DMS79 treated with DMSO at 0.1 percent for 48 hours (cell line): ENCODE measurements at places on chromosomes 1 and 21.

- no peak for DNase-seq
These were observed 334.6 kb downstream of the RGS7 start for GRCh38 chr1:241022366-241022765.

DNA sequence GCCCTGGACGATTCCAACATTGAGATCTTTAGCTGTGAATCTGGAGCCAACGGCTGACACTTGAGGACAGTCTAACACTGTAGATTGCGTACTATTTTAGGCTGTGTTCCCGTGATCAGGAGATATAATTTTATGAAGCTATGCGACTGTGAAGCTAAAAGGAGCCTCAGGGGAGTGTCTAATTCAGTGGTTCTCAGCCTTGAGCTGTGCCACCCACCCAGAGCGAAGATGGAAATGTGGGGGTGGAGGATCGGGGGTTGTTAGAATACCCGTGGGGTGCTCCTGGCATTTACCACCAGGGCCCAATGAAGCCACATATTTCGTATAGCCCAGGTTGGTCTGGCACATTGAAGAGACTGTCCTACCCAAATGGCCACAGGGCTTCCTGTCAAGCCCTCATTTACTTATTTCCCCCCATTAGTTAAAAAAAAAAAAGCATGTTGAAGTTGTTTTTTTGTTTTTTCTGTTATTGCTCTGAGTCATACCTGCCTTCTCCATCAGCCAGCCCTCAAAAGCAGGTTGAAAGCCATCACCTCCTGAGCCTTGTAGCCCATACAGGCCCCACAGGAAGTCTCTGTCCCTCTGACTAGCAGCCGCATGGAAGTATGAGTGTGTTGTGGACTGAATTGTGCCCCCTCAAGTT lies 141.7 kb downstream of the GALNT2 start:
- DNase-seq: no peak

GRCh38 chr21:29293495-29293894 lies 5.2 kb upstream of the BACH1 start:
- no peak for DNase-seq

DNA sequence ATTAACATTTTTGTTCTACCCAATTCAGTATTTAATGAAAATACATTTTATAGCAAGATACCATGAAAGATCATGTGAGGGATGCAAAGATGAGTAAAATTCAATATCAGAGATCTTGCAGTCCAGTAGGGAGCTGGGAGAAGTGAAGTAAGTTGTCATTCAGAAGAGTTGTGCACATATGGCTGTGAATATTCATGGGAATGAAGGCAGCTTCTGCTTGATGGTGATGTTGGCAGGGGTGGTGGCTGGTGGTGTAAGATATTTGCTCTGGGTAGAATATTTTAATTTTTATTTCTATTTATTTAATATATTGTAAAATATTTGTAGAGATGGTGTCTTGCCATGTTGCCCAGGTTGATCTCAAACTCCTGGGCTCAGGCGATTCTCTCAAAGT lies 72.0 kb upstream of the GCLM start:
- DNase-seq: no peak

GRCh38 chr1:32116531-32116930 lies 8.7 kb downstream of the KPNA6 start:
- DNase-seq: no peak

- no peak for DNase-seq
These were observed 2.6 kb downstream of the SUMO3 start for GRCh38 chr21:44815225-44815624.

DNA sequence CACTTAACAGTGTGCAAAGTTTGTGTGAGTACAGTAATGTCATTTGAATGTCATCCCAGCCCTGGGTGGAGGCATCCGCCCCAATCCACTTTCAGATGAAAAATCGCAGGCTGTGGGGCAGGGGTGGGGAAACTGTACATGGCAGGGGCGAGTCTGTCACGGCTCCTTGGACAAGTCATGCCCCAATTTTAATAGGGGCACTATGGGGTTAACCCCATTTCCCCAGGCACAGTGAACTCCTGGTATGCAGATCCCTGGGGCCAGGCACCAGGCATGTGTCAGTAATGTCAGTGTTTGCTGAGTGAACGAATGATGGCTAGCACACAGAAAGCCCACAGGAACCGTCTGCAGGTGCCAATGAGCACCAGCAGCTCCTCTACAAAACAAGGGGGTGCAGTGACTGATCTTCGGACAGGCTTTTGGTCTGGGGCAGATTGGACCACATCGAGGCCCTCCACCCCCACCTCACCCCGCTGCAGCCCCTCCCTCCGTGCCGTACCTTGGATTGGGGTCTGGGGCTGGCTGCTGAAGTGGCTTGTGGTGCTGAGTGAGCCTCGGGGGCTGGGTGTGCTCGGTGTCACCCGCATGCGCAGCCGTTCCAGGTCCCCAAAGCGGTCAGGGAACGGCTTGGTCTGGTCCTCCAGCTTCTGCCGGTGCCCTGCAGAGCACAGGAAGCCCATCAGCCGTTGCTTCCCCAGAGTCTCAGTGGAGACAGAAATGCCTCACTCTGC lies 23.2 kb downstream of the RUNX3 start:
- no peak for DNase-seq

GRCh38 chr1:14778898-14779865 lies 180.7 kb downstream of the KAZN start:
- DNase-seq: peak; percentile 26

DNA sequence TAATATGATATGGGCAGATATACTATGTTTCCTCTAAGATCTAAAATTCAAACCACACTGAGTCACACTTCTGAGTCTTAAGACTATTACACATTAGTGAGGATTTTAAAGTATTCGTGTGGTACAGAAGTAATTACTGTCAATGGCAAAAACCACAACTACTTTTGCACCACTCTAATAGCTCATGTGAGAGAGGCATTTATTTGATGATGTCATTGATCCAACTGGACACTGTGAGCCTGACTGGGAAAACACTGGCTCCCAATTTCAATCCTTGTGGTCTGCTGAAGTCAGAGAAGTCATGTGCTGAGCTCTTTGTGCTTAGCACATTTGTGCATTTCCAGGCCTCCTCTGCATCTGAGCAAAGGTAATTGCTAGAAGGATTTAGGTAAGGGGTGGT lies 377.8 kb downstream of the USH2A start:
- no peak for DNase-seq

GRCh38 chr1:54064299-54064698 lies 10.9 kb downstream of the TCEANC2 start:
- no peak for DNase-seq

- DNase-seq: no peak
These were observed 5.4 kb downstream of the CITED4 start for GRCh38 chr1:40856656-40857302.

GRCh38 chr1:183279835-183280234 lies 93.8 kb downstream of the LAMC2 start:
- DNase-seq: no peak

DNA sequence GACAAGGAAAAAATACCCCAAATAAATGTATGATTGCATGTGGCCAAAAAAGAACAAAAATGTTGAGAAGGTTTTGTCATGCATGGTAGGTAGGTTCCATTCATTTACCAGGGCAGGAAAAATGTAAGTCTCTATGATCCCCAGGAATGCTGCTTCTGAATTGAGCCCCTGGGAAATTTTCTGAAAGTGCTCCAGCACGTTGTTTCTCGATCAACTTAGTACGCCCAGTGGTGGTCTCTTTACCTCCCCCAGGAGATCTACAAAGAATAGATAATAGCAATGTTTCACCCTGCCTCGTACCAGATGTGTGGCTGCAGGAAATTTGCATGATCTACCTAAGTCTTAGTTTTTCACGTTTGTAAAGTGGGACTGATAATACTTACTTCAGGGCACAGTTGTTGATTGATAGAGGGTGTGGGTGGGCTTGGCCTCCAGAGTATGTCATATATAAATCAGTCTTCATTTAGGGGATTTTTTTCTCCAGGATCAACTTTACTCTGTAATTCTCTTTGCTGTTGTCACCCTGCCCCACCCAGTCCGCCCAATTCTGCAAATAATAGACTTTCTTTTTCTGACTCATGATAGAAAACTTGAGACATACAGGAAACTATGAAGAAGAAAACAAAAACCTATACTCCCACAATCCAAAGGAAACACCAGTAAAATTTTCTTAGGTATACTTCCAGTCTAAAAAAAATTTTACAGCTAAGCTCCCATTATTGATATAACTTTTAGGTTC lies 462.0 kb upstream of the RUNX1 start:
- DNase-seq: no peak

- no peak for DNase-seq
These were observed 87.1 kb upstream of the COL6A1 start for GRCh38 chr21:45894450-45894825.

DNA sequence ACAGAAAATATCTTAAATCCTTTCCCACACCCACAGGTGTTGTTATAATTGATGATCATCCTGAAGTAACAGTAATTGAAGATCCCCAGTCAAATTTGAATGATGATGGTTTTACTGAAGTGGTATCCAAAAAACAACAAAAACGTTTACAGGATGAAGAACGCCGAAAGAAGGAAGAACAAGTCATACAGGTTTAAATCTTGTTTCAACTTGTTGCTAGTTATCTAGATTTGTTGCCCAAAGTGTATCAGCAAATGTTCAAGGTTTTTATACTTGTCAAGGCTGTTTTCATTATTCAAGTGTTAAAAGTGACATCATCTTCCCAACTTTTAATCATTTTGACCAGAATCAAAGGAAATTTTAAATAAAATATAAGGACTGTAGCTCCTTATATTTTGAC lies 64.7 kb downstream of the PRRC2C start:
- no peak for DNase-seq

- no peak for DNase-seq
These were observed 304.2 kb upstream of the PROX1 start for GRCh38 chr1:213683529-213683928.

GRCh38 chr1:19612530-19612929 lies 31.6 kb upstream of the NBL1 start:
- DNase-seq: no peak

DNA sequence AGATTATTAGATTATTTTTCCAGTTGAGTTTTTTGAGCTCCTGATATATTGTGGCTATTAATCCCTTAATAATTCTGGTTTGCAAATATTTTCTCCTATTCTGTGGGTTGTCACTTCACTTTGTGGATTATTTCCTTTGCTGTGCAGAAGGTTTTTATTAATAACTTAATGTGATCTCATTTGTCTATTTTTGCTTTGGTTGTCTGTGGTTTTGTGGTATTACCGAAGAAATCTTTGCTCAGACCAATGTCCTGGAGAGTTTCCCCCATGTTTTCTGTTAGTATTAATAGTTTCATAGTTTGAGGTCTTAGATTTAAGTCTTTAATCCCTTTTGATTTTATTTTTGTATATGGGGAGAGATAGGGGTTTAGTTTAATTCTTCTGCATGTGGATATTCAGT lies 7.1 kb upstream of the TBX19 start:
- DNase-seq: no peak

- DNase-seq: no peak
These were observed 7.9 kb upstream of the GFI1 start for GRCh38 chr1:92494485-92495141.

DNA sequence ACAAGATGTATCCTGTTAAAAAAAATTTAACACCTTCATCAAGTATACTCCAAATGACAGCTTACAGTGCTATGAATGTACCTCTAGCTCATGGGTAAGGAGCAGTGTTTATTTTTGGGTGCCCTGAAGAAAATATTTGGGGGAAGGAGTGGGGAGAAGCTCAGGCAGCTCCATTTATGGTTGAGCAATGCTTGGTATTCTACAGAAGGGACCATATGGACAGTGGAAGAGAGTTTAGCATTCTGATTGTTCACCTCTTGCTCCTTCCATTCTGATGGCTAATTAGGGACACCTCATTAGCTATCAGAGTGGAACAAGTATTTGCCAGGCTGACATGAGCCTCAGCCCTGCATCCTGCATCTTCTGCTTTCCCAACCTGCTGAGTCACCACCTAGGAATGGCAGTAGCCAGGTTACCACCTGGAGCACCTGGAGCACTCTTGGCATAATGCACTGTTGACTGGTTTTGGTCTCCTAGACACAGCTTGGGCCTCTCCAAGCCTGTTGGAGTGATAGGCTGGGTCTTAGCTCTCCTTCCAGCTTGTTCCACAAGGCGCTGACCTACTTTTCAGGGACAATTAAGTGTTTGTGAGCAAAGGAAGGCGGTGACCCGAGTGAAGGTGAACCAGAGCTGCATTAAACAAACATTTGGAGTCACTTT lies 62.0 kb upstream of the MACF1 start:
- peak; percentile 99 for DNase-seq

DNA sequence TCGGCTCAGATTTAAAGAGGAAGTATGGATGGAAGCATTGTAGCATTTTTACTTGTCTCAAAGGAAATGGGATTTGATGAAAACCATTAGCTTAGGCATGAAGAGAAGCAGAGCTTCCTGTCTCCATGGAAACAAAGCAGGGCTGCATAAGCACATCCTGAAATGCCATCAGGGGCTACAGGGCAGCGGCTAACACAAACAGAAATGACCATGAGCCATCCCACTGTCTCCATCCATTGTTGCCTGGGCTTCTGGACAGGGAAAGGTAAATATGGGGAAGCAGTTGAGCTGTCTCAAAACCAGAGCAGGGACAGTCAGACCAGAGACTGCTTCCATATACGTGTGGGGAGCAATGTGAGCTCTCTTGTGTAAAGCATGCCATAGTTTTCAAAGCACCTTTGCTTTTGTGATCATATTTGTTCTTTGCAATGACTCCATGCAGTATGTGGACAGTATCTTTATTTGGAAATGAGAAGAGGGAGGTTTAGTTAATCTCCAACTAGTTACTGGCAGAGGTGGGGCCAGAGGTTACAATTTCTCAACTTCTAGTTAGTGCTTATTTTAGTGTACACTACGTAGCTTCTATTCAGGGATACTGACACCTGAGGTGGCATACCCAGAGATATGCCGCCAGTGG lies 176.1 kb downstream of the CACNA1E start:
- no peak for DNase-seq

DNA sequence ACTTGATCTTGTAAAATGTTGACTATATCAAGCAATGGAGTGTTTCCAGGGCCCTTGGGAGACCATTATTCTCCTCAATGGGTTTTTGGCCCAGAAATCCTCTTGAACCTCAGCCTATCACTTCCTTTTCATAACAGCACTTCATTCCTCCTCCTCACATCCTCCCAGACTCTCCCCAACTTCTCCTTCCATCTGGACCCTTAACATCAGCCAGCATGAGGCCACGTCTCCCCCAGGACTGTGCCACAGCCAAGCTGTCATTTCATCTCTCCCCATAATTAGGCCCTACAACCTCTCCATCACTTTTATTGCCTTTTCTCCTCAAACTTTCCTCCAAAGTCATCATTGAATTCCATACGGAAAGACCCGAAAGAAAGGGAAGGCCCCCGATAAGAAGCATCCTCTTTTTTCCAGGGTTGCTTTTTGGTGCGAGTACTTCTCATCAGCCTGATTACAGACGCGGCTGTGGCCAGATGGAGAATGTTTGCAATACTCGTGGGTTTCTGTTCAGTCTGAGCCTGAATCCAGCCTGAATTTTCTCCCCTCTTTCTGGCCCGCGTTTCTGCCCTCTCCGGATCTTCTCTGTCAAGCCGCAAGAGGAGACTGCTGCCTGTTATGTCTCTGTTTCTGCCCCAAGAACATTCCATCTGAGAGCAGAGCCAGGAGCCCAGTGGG lies 52.7 kb upstream of the SLC25A33 start:
- no peak for DNase-seq

DNA sequence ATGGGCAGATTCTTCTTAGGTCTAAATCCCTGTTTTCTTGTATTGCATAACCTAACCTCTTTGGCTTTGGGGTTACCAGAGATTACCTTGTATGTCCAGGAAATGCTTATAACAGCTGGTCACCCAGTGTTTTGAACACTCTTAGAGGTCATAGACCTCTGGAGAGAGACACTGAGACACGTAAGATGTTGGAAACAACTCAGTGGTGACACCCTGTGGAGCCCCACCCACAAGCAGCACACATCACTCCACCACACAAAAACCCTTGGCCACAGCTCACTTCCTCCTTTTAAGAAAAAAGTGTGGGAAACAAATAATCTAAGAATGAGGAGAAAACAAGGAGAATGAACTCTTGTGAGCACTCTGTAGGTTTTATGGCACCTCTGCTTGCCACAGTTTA lies 26.3 kb upstream of the CYP4B1 start:
- DNase-seq: no peak
